ENCODE measurements at places on chromosomes 11 and 22. TPM values are rescaled to one million over a fixed set of nuclear protein-coding genes. Genes with fewer than 3 reads are reported as not detected.

Gene MMP12
- total RNA-seq, result not detected

Gene KRTAP5-11
- not detected for total RNA-seq

Gene TBC1D22A
- 13.1 TPM for total RNA-seq

Gene MMP3
- total RNA-seq, result 9.0 TPM

Gene CRYBA4
- total RNA-seq, result not detected

Gene APOA4
- total RNA-seq, result not detected

Gene TMPRSS5
- total RNA-seq, result 0.38 TPM

Gene OR52I2
- not detected for total RNA-seq

Gene SEPTIN5
- total RNA-seq, result 44.8 TPM

Gene ANKK1
- not detected for total RNA-seq

Gene KCNE3
- 0.23 TPM for total RNA-seq

Gene OR1S2
- total RNA-seq, result not detected

Gene LUZP2
- total RNA-seq, result not detected

Gene OR10G8
- total RNA-seq, result not detected

Gene NOX4
- total RNA-seq, result 2.2 TPM

Gene ANO3
- total RNA-seq, result not detected

Gene TEX12
- total RNA-seq, result not detected

Gene INS
- not detected for total RNA-seq

Gene IL18
- total RNA-seq, result 0.23 TPM

Gene RHOG
- total RNA-seq, result 36.5 TPM
